ENCODE measurements at places on chromosomes 2 and 18. TPM values are rescaled to one million over a fixed set of nuclear protein-coding genes. Genes with fewer than 3 reads are reported as not detected.
A peak's percentile ranks its signal among the peaks of the same experiment; 100 is the strongest.

DNA sequence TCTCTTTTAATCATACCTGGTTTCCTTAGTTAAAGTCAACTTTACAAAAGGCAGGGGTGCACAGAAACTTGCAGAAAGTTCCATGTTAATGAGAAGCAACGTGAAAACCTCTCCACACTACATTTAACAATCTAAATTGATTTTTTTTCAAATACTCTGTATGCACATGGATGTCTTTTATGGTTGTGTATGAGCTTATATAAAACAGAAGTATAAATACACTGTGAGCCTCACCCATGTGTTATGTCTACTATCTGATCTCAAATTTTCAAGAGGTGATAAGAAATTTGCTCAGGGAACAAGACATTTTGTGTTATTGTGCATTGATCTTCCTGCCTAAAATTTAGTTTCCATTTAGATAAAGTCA is 617.6 kb downstream of the ADCYAP1 start:
- no peak for DNase-seq
- H3K27ac ChIP-seq: no peak overlapping the region
- H3K36me3 ChIP-seq: no peaks in the 10 kb centered on the region
- H3K27me3 ChIP-seq: no peaks in the 10 kb centered on the region
- H3K4me3 ChIP-seq: no peak overlapping the region

GRCh38 chr2:127217470-127218325 is 2.4 kb downstream of the CYP27C1 start:
- peaks cover 4% of the 10 kb centered on the region for H3K36me3 ChIP-seq
- H3K27me3 ChIP-seq: peaks cover 8% of the 10 kb centered on the region
- peaks cover 11% of the 10 kb centered on the region for H3K4me1 ChIP-seq
- H3K4me3 ChIP-seq: peak overlapping the region; percentile 85
- DNase-seq: no peak

DNA sequence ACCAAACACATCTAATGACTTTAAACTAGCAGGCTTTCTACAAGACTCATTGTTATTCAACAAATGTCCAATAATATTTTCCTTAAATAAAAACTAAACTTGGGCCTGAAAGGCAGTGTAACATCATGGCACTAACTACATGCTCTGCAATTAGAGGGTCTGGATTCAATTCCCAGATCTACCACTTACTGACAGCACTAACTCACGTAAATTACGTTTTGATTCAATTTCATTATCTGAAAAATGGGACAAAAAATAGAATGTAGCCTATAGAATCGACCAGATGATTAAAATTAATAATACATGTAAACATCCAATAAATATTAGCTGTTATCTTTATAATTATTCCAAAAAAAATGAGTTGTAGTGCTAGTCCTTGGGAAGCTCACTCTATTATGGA is 98.0 kb upstream of the DDX18 start:
- H3K36me3 ChIP-seq: no peaks in the 10 kb centered on the region
- H3K27ac ChIP-seq: no peak overlapping the region
- peaks cover 23% of the 10 kb centered on the region for H3K4me1 ChIP-seq
- no peaks in the 10 kb centered on the region for H3K27me3 ChIP-seq
- no peak overlapping the region for H3K4me3 ChIP-seq

DNA sequence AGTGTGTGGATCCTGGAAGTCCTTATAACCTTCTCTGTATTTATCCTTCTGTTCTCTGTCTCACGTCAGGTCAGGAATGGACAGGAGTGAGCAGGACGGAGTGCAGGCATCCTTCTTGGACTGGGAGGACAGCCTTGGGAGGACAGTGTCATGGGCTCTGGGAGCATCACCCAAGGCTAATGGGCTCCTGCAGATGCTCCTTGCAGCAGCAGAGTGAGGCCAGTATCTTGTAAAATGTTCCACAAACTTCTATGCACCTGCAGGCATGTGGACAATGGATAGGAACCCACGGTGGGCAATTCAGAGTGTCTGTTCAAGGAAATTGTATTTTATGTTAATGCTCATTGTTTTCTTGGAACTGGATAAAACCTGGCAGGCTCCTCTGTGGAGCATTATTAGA is 176.2 kb downstream of the RNF144A start:
- H3K36me3 ChIP-seq: no peaks in the 10 kb centered on the region
- no peak overlapping the region for H3K27ac ChIP-seq
- DNase-seq: no peak
- H3K27me3 ChIP-seq: peaks cover 23% of the 10 kb centered on the region

GRCh38 chr18:32549248-32550110 is 78.8 kb upstream of the GAREM1 start:
- peaks cover 11% of the 10 kb centered on the region for H3K4me1 ChIP-seq
- H3K27ac ChIP-seq: no peak overlapping the region
- no peak overlapping the region for H3K4me3 ChIP-seq
- peak; percentile 29 for DNase-seq
- H3K27me3 ChIP-seq: peaks cover 8% of the 10 kb centered on the region

DNA sequence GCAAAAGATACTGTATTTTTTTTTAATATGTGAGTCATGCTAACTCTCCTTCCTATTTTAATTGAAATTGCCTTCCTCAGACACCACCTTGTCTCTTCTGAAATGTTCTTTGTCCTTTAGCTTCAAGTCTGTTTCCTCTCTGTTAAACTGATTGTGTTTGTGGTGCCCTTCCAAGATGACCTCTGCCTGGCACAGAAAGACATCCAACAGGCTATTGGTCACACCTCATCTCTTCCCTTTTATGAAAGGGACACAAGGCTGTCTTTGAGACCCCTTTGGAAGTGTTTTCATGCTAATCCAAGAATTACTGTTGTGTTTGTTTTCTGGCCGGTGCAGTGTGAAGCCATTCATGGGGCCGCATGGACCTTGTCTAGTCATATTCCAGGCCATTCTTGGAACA is 94.0 kb upstream of the PIK3C3 start:
- H3K36me3 ChIP-seq: no peaks in the 10 kb centered on the region
- no peak overlapping the region for H3K4me3 ChIP-seq
- no peaks in the 10 kb centered on the region for H3K27me3 ChIP-seq
- no peak overlapping the region for H3K27ac ChIP-seq
- peaks cover 6% of the 10 kb centered on the region for H3K4me1 ChIP-seq

GRCh38 chr18:77433076-77433475 is 183.4 kb downstream of the GALR1 start:
- H3K27me3 ChIP-seq: no peaks in the 10 kb centered on the region
- peaks cover 12% of the 10 kb centered on the region for H3K4me1 ChIP-seq
- no peak overlapping the region for H3K27ac ChIP-seq
- no peak for DNase-seq

DNA sequence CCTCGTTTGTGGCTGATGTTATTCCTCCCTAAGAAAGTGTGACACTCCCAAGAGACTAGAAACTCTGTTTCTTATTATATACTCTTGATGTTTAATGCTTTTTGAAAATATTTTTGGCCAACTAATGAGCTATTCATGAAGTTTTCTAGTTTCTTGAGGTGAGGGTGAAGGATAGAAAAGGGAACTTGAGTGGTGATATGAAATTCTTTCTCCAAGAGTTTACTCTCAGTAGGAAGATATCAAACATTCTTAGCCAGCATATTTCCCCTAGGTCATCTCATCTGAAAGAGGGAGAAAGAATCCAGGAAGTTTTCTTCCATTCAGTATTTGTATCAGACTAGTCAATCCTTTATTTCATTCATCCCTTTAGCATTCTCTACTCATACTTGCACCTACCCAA is 95.7 kb downstream of the MAP3K20 start:
- peak overlapping the region; percentile 68 for H3K27ac ChIP-seq
- no peak overlapping the region for H3K4me3 ChIP-seq
- H3K36me3 ChIP-seq: no peaks in the 10 kb centered on the region
- H3K4me1 ChIP-seq: peaks cover 37% of the 10 kb centered on the region

GRCh38 chr2:27369471-27370025 is 590 bp downstream of the EIF2B4 start:
- no peaks in the 10 kb centered on the region for H3K27me3 ChIP-seq
- no peak for DNase-seq
- peak overlapping the region; percentile 97 for H3K27ac ChIP-seq
- H3K4me3 ChIP-seq: peak overlapping the region; percentile 87

DNA sequence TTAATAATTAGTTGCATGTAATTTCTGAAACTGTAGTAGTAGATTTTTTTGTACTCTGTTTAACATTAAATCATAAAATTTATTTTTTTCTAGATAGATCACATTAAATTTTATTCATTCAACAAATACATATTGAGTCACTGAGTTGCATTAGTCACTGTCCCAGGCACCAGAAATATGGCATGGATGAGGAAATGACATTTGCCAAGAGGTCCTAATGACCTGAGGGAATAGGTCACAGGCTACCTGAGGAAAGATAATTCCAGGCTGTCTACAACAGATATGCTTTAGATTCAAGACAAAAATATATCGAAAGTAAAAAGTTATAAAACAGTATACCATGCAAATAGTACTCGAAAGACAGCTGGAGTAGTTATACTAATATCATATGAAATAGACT is 852.4 kb upstream of the ACVR2A start:
- no peaks in the 10 kb centered on the region for H3K27me3 ChIP-seq
- H3K27ac ChIP-seq: no peak overlapping the region
- H3K4me1 ChIP-seq: no peaks in the 10 kb centered on the region
- no peaks in the 10 kb centered on the region for H3K36me3 ChIP-seq
- no peak overlapping the region for H3K4me3 ChIP-seq
- no peak for DNase-seq

DNA sequence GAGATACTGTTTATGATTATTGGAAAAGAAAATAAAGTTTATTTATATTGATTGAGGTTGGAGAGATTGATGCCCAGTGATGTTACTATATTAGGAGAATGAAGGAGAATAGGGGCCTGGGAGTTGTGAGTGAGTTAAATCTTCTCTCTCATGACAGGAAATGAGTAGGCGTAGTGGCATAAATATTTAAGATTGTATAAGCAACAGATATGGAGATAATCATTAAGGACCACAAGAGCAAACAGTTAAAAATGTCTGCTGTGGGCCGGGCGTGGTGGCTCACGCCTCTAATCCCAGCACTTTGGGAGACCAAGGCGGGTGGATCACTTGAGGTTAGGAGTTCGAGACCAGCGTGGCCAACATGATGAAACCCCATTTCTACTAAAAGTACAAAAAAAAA is 62.7 kb downstream of the PTRHD1 start:
- no peak overlapping the region for H3K27ac ChIP-seq
- DNase-seq: no peak
- H3K27me3 ChIP-seq: no peaks in the 10 kb centered on the region
- peaks cover 17% of the 10 kb centered on the region for H3K36me3 ChIP-seq

DNA sequence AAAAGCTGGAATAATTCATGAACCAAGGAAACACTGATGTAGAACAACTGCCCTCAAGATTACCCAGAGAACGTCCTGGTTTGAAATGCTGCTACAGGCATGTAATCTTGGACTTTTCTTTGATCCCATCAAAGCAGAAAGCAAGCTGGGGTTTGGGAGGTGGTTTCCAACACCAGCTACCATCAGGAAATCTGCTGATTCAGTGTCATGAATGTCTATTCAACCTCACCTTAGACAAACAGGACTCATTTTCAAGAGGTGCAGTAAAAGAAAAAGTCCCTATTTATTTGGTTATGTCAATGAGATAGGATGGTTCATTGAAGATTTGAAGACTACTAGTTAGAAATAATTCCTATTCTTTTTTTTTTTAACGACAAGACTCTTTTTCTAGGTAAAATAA is 72.7 kb downstream of the NEB start:
- no peak overlapping the region for H3K4me3 ChIP-seq
- no peaks in the 10 kb centered on the region for H3K4me1 ChIP-seq
- H3K27ac ChIP-seq: no peak overlapping the region
- peaks cover 1% of the 10 kb centered on the region for H3K36me3 ChIP-seq

GRCh38 chr2:106537047-106537446 is 49.9 kb downstream of the CD8B2 start:
- H3K27ac ChIP-seq: no peak overlapping the region
- H3K4me3 ChIP-seq: no peak overlapping the region
- peaks cover 17% of the 10 kb centered on the region for H3K4me1 ChIP-seq

DNA sequence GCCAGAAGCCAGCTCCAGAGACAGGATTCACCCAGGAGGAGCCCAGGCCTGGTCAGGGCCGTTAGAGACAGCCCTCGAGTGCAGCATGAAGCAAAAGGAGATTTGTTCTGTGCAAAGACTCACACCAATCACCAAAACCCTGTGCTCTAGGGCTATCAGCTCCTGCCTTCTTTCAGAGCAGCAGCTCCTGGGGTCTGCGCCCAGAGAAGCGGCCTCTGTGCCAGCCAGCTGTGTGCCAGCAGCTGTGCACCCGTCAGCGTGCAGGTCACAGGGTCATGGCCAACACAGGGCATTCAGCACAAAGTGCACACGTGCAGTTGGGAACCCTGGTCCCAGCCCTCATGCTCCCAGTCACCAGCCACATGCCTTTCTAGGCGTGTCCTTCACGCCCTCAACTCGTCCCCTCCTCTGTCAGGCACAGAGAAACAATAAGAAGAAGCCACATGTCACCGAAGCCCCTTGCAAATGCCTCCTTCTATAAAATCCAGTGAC is 49.3 kb downstream of the ZNF516 start:
- DNase-seq: no peak
- peaks cover 11% of the 10 kb centered on the region for H3K36me3 ChIP-seq
- peaks cover 41% of the 10 kb centered on the region for H3K4me1 ChIP-seq

DNA sequence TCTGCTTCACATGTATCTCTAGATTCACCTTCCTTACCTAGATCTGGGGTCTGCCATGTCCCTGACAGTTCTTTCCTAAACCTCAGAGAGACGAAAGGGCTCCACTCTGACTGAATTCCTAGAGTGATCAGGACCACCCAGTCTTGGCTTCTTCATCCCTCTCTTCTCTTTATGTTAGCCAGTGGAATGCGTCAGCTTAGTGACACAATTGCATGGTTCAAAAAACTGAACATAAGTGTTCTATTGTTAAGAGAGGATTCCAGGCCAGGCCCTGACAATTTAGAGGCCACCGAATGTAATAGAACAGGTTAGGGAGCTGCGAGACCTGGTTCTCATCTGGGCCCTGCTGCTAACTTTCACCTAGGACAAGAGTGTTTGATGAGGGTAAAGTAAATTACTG is 10.0 kb downstream of the PRELID3A start:
- no peak overlapping the region for H3K4me3 ChIP-seq
- H3K27me3 ChIP-seq: no peaks in the 10 kb centered on the region
- DNase-seq: no peak
- no peaks in the 10 kb centered on the region for H3K36me3 ChIP-seq

GRCh38 chr18:36887864-36888263 is 58.9 kb downstream of the KIAA1328 start:
- no peak overlapping the region for H3K27ac ChIP-seq
- peaks cover 17% of the 10 kb centered on the region for H3K4me1 ChIP-seq

GRCh38 chr2:33498291-33498956 is 22.0 kb downstream of the RASGRP3 start:
- H3K27me3 ChIP-seq: peaks cover 30% of the 10 kb centered on the region
- H3K36me3 ChIP-seq: no peaks in the 10 kb centered on the region
- no peaks in the 10 kb centered on the region for H3K4me1 ChIP-seq
- H3K27ac ChIP-seq: no peak overlapping the region
- no peak for DNase-seq

GRCh38 chr2:138622613-138623012 is 121.0 kb downstream of the SPOPL start:
- H3K36me3 ChIP-seq: no peaks in the 10 kb centered on the region
- H3K27ac ChIP-seq: peak overlapping the region; percentile 84
- no peak overlapping the region for H3K4me3 ChIP-seq
- peaks cover 37% of the 10 kb centered on the region for H3K4me1 ChIP-seq
- DNase-seq: no peak

GRCh38 chr2:67015681-67016080 is 381.5 kb upstream of the ETAA1 start:
- no peak for DNase-seq
- no peak overlapping the region for H3K4me3 ChIP-seq
- H3K4me1 ChIP-seq: peaks cover 4% of the 10 kb centered on the region
- no peaks in the 10 kb centered on the region for H3K27me3 ChIP-seq

- DNase-seq: no peak
These were observed 158.5 kb downstream of the LAMA1 start for GRCh38 chr18:6959110-6959509.

ATP6V1B1 gene
- total RNA-seq: not detected

IL1F10 gene
- total RNA-seq: not detected

MC2R gene
- total RNA-seq: not detected

HOXD12 gene
- not detected for total RNA-seq

CD207 gene
- not detected for total RNA-seq

ALPG gene
- not detected for total RNA-seq
